ENCODE measurements at places on chromosomes 3 and 15. TPM values are rescaled to one million over a fixed set of nuclear protein-coding genes. Genes with fewer than 3 reads are reported as not detected.

- no peak for DNase-seq
Measured at GRCh38 chr3:86056962-86057361, 934.0 kb downstream of the VGLL3 start.

DNA sequence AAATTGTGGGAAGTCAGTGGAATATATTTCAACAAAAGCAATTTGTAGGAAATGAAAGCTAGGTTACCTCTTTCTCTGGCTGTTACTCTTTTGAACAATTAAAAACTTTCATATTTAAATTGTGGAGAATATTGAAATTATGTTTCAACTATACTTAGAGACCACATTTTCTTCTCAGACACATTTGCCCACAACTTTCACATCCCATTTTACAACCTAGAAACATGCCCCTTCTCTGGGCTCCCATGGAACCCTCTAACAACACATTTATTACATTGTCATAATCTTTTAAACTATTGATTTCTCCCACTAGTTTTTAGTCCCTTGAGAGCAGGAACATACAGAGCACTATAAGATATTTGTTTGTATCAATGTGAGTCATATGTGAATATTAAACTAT lies 211.7 kb upstream of the TTC14 start:
- DNase-seq = no peak

GRCh38 chr3:78861156-78861555 lies 906.6 kb downstream of the ROBO1 start:
- DNase-seq = no peak

Gene LDHAL6B
- not detected for total RNA-seq

Gene PRTG
- 0.43 TPM for total RNA-seq

All from Right ventricle myocardium inferior (tissue), 1 donor.